ENCODE measurements at places on chromosomes 2 and 18.

DNA sequence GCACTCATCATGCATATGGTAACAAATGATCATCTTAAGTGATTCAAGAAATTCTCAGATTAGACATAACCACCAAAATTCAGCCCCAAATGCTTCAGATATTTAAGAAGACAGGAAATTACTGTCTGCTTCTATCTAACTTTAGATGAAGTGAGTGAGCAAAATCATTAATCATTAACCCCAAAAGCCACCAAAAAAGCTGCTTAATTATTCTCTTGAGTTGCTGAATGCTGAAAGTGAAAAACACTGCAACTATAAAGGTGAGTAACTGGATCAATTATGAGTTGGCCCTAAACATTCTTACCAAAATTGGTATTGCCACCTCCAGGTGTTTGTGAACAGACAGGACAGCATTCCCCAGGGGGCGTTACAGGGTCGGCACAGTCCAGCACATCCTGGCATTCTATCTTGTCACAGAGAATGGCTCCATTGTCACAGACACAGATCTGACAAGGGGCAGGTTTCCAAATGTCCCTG is 69.6 kb downstream of the COL5A2 start:
- no peak for DNase-seq

- DNase-seq, result no peak
Measured at GRCh38 chr18:41942254-41942653, 12.8 kb upstream of the PIK3C3 start.

DNA sequence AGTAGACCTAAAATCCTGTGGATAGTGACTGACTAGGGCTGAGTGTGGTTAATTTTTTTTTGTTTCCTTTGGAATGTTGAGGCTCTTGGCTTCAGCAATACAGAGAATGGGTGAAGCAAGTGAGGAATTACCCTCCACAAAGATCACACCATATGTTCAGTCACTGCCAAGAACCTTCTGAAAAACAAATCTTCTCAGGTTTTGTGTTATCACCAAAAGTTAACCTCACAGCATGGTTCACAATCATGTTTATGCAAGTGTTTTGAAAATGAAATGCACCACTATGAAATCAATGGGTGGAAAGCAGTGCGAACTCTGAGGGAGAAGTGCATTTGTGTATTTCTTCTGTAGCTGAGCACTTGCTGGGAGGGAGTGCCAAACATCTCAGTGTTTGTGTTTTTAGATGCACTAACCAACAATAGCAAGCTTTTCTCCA is 44.4 kb downstream of the SPATS2L start:
- peak; percentile 32 for DNase-seq

DNA sequence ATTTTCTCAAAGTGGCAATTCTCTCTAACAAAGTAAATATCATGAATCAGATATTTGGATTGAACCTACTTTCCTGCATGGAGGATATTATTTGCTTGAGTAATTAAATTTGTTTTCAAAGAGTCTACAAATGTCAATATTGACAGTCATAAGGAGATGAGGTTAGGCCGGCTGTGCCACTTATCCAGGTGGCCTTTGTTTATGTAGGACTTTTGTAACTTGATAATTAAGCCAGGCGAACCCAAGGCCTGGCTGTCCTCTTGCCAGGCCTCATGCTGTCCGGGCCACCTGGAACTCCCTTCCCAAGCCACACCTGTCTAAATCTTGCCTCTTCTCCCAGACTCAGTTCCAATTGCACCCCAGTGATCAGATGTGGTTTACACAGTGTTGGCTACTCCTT is 255.2 kb downstream of the ACKR3 start:
- no peak for DNase-seq

DNA sequence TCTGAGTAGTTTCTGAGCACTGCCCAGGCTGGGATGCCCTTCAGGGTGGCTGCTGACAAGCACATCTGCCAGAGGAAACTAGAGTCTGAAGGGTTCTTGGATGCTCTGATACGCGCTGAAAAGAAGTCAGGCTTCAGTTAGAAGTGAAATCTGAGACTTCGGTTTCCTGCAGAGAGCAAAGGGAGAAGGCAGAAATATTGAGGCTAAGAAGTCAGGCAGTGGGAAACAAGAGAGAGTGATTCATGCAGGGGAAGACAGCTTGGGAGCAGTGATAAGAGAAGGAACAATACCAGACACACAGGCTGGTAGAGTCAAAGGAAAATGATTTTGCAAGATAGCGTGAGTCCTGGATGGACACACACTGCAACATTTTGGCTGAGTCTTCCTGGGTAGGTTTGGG is 51.0 kb upstream of the BOD1L2 start:
- no peak for DNase-seq

- DNase-seq, result no peak
Measured at GRCh38 chr2:98730707-98731040, 258 bp downstream of the MGAT4A start.

All from amniotic stem cell (primary cell).